Right renal cortex interstitium (tissue), 3 donors: ENCODE measurements at places on chromosomes 13 and 19. TPM values are rescaled to one million over a fixed set of nuclear protein-coding genes. Genes with fewer than 3 reads are reported as not detected.

Gene ZNF571
- polyA plus RNA-seq: 9.3 TPM

DNA sequence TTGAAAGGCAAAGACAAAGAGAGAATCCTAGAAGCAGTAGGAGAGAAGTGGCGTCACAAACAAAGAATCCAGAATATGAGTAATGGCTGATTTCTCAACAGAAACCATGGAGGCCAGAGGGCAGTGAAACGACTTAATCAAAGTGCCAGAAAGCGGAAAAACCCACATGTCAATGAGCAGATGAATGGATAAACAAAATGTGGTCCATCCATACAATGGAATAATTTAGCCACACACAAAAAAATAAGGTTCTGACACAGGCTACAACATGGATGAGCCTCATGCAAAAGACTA, 52.2 kb upstream of the RANBP3 start:
- DNase-seq: no peak

Gene KLHL1
- polyA plus RNA-seq: 1.1 TPM

DNA sequence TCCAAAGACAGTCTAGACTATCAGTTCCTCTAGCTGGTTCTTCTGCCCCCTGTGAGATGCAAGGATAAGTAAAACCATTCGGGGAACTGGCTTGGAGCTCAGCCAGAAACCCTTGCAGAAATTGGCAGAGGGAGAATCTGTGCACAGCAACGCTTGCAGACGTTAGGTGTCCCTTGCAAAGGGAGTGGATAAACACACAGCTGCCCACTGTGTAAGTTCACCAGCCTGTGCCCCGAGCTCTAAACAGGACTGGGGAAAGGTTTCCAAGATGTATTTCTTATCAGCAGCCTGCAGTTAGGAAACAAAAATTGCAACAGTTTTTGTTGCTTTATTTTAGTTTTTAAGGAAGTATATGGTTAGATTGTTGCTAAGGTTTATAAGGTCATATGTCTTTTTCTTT, 19.0 kb upstream of the ADGRE1 start:
- no peak for DNase-seq

DNA sequence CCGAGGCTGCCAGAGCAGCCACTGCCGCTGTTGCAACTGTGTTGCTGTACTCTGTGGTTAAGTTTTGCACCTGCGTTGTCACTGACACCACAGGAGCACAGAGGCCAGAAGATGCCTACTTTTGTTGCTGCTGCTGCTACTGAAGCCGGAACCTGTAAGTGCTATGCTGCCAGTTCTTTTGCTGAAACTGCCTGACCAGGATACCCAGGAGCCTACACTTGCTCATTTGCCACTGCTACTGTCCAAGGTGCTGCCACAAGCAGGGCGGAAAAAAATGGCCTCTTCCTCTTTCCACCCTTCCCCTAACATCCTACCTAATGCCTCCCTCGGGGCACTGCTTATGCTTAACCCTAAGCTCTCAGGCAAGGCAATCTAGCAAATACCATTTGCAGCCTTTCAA, 29.0 kb upstream of the NBEA start:
- no peak for DNase-seq

GRCh38 chr19:55232286-55232602, 3.7 kb upstream of the TMEM86B start:
- DNase-seq: peak; percentile 13

GRCh38 chr19:55913643-55914268, 18.4 kb downstream of the NLRP13 start:
- no peak for DNase-seq

DNA sequence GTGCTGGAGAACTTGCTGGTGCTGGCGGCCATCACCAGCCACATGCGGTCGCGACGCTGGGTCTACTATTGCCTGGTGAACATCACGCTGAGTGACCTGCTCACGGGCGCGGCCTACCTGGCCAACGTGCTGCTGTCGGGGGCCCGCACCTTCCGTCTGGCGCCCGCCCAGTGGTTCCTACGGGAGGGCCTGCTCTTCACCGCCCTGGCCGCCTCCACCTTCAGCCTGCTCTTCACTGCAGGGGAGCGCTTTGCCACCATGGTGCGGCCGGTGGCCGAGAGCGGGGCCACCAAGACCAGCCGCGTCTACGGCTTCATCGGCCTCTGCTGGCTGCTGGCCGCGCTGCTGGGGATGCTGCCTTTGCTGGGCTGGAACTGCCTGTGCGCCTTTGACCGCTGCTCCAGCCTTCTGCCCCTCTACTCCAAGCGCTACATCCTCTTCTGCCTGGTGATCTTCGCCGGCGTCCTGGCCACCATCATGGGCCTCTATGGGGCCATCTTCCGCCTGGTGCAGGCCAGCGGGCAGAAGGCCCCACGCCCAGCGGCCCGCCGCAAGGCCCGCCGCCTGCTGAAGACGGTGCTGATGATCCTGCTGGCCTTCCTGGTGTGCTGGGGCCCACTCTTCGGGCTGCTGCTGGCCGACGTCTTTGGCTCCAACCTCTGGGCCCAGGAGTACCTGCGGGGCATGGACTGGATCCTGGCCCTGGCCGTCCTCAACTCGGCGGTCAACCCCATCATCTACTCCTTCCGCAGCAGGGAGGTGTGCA, 587 bp downstream of the S1PR4 start:
- no peak for DNase-seq

DNA sequence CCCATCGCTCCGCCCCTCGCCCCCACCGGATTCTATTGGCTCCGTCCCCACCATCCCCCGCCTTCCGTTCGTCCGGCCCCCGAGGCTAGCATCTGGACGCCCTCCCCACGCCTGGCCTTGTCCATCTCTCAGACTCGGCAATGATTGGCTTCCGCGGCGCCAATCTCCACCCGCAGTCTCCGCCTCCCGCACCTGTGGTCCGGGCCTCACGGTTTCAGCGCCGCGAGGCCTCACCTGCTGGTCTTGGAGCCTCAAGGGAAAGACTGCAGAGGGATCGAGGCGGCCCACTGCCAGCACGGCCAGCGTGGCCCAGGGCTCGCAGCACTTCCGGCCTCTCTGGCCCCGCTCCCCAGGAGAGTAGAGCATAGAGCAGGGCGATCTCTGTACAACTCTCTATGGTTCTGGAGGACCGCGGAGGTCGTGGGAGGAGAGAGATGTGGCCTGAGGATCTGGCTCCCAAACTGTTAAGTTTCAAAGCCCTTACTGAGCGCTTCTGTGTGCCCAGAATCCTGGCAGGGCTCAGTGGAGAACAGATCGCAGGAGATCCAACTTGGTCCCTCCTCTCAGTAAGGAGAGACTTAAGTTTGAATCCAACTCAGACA, at the start of gene ERCC1:
ERCC1 (minus strand) TSS at position 329 of the 602 bp plus-strand sequence. CDS start 543 bp downstream, outside the sequence.
- peak; percentile 77 for DNase-seq

Gene ZNF628
- 3.0 TPM for polyA plus RNA-seq

DNA sequence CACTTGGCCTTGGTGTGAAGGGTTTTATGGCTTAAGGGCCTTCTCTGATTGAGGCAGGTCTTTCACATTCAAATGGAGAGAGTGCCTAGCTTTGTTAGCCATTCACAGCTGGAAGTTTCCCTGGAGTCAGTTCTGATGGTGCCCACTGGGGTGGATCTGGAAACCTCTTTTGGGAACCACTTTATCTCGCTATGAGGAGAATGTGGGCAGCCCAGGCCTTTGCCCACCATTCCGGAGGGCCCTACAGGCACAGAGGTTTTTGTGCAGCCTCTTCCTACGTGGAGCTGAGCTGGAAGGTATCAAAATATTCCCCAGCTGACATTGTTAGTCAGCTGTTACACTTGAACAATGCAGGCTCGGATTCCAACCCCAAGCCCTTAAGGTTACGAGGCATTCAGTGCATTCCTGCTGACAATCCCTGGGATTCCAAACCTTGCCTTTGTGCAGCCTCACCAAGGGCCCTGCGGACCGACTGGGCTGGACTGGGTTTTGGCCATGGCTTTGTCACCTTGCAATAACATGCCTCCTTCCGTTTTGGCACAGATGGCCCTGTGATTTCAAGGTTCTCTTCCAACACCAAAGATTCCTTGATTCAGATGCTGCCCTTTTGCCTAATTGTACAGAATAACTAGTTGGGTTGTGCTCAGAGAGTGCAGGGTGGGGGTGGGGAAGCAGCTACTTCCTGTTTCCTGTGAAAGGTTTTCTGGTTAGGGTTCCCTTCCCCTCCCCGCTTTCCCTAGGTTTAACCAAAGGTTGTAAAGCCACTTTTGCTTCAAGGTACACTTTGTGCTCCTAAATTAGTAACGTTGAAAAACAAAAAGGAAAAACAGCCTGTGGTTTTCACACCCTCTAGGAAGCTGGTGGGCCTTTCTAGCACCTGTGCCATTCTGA, 27.0 kb downstream of the SAE1 start:
- no peak for DNase-seq

- DNase-seq: no peak
Measured at GRCh38 chr19:51116736-51117286, 7.9 kb upstream of the SIGLEC9 start.

Gene KASH5
- 0.45 TPM for polyA plus RNA-seq

Gene CYP2F1
- polyA plus RNA-seq: not detected

Gene SHISA2
- 68.9 TPM for polyA plus RNA-seq

Gene GZMM
- not detected for polyA plus RNA-seq

Gene CGB2
- polyA plus RNA-seq: not detected

- no peak for DNase-seq
Measured at GRCh38 chr19:29841559-29842367, 30.0 kb downstream of the CCNE1 start.

Gene LRRC63
- 0.11 TPM for polyA plus RNA-seq

GRCh38 chr13:36966404-36966803, 32.7 kb downstream of the ALG5 start:
- DNase-seq: no peak

GRCh38 chr13:79647533-79647932, 166.6 kb downstream of the NDFIP2 start:
- DNase-seq: no peak

DNA sequence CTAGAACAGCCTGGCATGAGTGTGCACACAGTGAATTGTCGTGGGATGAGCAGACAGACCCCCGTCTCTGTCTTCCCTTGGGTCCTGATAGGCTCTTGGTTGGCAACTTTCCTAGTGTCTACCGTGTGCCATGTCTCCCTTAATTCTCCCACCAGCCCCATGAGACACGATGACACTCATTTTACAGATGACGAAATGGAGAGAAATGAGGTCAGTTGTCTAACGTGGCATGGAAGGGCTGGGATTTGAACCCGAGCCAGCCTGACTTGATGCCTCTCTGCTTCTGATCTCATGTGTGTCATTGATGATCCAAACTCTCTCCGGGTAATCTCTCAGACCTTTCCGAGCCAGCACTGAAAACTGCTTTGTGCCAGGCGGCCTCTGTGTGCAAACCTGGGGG, 8.4 kb upstream of the KLK14 start:
- no peak for DNase-seq

- no peak for DNase-seq
Measured at GRCh38 chr13:51342706-51343105, 3.2 kb downstream of the SERPINE3 start.

GRCh38 chr19:34109596-34109995, 62.7 kb upstream of the LSM14A start:
- DNase-seq: no peak

GRCh38 chr19:38148337-38148736, 75.7 kb downstream of the DPF1 start:
- DNase-seq: no peak

Gene PLPP2
- polyA plus RNA-seq: 2.7 TPM

- DNase-seq: no peak
Measured at GRCh38 chr13:50080911-50081678, 65.9 kb downstream of the KCNRG start.

DNA sequence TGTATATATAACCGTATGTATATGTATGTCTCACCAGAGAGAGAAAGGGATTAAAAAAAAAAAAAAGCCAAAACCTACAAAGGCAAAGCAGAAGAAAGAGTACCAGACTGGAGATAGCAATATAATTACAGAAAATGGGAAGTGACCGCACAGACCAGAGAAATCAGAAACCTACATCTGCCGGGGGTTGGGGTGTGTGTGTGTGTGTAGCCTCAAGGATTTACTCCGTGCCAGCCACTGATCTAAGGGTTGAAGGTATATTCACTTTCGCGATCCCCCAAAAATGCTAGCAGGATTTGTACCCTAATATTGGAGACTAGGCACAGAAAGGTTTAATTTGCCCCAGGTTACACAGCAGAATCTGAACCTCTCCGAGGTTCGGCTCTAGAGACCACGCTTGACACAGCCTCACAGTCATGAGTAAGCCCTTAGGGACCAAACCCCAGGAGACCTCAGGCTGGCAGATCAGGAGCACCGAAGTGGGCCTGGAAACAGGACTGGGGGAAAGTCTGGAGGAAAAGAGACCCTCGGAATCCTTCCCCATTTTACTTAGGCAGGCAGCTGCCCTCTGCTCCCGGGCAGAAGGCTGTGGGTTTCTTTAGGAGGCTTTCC, 14.8 kb downstream of the ARL11 start:
- no peak for DNase-seq

Gene SIGLECL1
- polyA plus RNA-seq: not detected

DNA sequence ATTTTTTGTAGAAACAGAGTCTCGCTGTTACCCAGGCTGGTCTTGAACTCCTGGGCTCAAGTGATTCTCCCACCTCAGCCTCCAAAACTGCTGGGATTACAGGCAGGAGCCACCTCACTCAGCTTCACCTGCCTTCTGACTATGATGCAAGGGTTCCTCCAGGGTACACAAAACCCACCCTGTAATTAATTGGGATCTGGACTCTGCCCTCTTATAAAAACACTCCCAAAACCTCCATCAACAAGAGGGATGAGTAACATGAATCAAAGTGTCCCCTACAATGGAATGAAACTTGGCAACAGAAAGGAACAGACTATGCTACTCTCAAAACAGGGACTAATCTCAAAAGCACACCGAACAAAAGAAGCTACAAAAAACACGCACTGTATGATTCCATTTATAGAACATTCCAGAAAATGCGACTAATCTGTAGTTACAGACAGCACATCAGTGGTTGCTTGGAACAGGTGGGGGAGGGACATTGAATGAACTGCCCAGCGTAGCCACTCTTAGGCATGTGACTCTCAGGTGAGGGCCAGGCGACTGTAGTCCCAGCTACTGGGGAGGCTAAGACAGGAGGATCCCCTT, 3.2 kb upstream of the PRR36 start:
- no peak for DNase-seq

GRCh38 chr13:27466513-27466912, 16.1 kb upstream of the MTIF3 start:
- DNase-seq: no peak
